ENCODE measurements at places on chromosomes 2 and 18.

GRCh38 chr2:127622561-127623387 is 23.2 kb upstream of the GPR17 start:
- H3K4me3 ChIP-seq: no peak overlapping the region
- H3K27ac ChIP-seq: no peak overlapping the region
- no peaks in the 10 kb centered on the region for H3K36me3 ChIP-seq
- no peaks in the 10 kb centered on the region for H3K4me1 ChIP-seq

- H3K27ac ChIP-seq: no peak overlapping the region
- ATAC-seq: no peak
- no peak overlapping the region for H3K4me3 ChIP-seq
- H3K4me1 ChIP-seq: no peaks in the 10 kb centered on the region
- no peaks in the 10 kb centered on the region for H3K27me3 ChIP-seq
- H3K36me3 ChIP-seq: no peaks in the 10 kb centered on the region
These were observed 270.5 kb upstream of the MEIS1 start for GRCh38 chr2:66164470-66164869.

DNA sequence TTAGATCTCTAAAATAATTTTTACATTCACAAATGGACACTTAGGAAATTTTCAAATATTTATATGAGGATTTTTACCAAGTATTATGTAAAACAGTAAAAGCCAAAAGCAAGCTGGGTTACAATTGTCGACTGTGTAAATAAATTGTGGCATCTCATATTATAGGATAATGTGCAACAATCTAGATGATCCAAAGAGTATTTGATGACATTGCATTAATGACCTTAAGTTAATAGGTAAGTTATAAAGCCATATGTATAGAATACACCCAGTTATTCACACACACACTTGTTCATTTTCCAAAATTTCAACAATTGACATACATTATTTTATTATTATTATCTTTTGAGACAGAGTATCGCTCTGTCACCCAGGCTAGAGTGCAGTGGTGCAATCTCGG is 69.3 kb downstream of the ATP8B1 start:
- H3K27me3 ChIP-seq: no peaks in the 10 kb centered on the region

DNA sequence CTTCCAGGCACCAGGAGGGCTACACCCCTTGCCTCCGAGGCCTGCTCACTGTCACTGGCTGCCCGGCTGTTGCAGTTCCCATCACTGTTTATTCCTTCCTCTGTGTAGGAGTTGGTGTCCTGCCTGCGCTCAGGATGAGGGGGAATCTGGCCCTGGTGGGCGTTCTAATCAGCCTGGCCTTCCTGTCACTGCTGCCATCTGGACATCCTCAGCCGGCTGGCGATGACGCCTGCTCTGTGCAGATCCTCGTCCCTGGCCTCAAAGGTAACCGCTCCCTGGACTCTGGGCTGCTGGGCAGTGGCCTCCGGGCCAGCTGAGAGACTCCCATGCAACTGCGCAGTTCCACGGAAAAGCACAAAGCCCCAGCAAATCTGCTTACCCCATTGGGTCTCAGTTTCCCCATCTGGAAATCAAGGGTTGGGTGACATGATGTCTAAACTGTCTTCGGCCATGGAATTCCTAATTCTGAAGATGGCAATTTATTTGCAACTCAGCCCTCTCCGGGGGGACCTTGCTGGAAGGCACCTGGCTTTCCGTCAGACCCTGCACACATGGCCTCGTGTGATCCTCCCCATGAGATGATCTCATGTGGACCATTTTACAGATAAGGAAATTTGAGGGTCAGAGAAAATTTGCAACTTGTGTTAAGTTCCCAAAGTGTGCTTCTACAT is 9.4 kb downstream of the COLEC11 start:
- ATAC-seq: no peak
- H3K36me3 ChIP-seq: no peaks in the 10 kb centered on the region
- H3K4me1 ChIP-seq: no peaks in the 10 kb centered on the region
- H3K27me3 ChIP-seq: peaks cover 15% of the 10 kb centered on the region

DNA sequence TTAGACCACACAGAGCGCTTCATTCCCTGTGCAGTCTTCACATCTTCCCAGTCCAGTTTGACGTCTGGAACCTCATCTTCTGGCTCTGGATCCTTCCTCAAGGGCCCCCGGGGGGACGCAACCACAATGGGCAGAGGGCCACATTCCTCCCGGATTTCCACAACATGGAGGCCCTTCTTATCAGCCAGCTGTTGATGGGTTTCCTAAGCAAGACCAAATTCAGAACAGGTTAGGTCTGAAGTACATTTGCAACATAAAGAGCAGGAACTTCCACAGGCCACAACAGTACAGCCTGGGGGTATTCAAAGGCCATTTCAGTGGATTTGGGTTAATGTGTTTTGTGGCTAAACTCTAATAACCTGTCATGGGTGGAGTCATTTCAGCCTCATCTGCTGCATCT is 34.2 kb downstream of the MRPS5 start:
- H3K36me3 ChIP-seq: peaks cover 78% of the 10 kb centered on the region
- no peak for ATAC-seq
- no peaks in the 10 kb centered on the region for H3K4me1 ChIP-seq
- H3K27ac ChIP-seq: no peak overlapping the region

All from gastroesophageal sphincter (tissue), 4 donors.